ENCODE measurements at places on chromosomes 7 and 10. TPM values are rescaled to one million over a fixed set of nuclear protein-coding genes. Genes with fewer than 3 reads are reported as not detected.

Gene MGAM2
- total RNA-seq = not detected

Gene ANKMY2
- total RNA-seq = 20.2 TPM

Gene BTBD16
- 0.40 TPM for total RNA-seq

Gene ADD3
- total RNA-seq = 711 TPM

Data from aortic smooth muscle cell (primary cell).